ENCODE measurements at places on chromosomes 3 and 15. TPM values are rescaled to one million over a fixed set of nuclear protein-coding genes. Genes with fewer than 3 reads are reported as not detected.

DNA sequence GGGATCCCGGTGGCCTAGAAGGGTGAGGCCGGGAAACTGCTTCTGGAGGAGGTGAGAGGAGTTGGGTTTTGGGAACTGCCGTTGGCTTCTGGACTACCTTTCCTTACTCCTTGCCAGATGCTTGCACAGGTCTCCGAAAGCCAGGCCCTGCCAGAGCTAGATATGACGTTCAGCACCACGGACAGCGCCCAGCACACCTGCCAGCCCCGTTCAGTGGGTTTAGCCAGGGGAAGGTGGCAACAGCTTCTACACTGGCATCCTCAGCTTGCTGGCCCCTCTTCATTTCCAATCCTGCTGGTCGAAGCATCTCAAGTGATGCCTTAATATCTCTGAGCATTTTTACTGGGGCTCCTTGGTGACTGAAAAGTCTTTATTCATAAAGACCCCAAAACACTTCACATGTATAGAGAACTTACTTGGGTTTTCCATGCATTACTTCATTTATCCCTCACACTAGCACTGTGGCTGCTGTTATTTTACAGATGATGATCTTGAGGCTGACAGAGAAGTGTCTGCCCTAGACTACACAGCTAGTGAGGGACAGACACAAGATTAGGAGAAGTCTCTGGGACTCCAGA, 21.9 kb downstream of the HCN4 start:
- H3K27ac ChIP-seq = no peak overlapping the region
- H3K4me1 ChIP-seq = no peaks in the 10 kb centered on the region
- H3K4me3 ChIP-seq = no peak overlapping the region

DNA sequence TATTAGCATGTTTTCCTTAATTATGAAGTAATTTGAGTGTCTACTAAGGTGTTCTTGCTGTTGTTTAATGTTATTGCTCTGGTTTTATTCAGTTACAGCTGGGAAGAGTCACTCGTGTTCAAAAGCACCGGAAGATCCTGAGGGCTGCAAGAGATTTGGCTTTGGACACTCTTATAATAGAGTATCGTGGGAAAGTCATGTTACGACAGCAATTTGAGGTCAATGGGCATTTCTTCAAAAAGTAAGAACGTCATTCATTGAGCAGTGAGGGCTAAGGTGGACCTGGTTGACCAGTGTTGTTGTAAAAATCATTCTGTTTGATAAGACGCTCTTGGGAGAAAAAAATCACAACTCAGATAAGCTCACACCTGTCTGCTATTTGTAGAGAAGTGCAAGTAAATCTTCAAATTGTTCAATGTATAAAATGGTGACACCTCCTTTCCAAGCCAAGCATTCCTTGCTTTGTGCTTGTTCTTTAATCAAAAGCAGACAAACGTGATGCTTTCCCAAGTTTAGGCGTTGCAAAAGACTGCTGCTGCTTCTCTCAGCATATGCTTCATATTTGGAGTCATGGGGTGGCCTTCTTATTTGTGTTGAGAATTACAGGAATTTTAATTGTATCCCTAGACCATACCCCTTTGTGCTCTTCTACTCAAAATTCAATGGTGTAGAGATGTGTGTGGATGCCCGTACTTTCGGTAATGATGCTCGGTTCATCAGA, 44.2 kb downstream of the SETD5 start:
- H3K36me3 ChIP-seq = peaks cover 92% of the 10 kb centered on the region
- H3K27ac ChIP-seq = no peak overlapping the region
- DNase-seq = no peak
- no peak overlapping the region for H3K4me3 ChIP-seq

GRCh38 chr15:85276921-85277320, 103.5 kb upstream of the AKAP13 start:
- no peaks in the 10 kb centered on the region for H3K27me3 ChIP-seq
- H3K27ac ChIP-seq = no peak overlapping the region
- no peak for DNase-seq
- no peaks in the 10 kb centered on the region for H3K36me3 ChIP-seq
- no peaks in the 10 kb centered on the region for H3K4me1 ChIP-seq

DNA sequence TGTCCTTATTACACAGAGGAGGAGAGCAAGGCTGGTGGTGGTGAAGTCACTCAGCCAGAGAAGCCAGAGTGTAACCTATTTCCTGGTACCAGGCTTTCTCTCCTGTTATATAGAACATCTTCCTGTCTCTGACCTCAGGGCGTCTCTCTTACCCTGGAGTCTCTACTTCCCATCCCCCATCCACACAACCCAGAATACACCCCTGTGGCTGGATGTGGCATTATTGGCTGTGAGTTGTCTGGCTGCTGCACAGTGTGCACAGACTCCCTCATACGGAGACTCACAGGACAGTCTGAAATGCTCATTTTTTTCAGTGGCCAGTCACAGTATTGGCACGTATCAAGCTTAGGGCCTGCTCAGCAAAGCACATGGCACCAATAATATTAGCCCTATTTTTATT, 8.6 kb downstream of the PODXL2 start:
- peaks cover 9% of the 10 kb centered on the region for H3K27me3 ChIP-seq
- H3K4me3 ChIP-seq = no peak overlapping the region
- H3K4me1 ChIP-seq = no peaks in the 10 kb centered on the region
- no peak overlapping the region for H3K27ac ChIP-seq
- peak; percentile 82 for DNase-seq

DNA sequence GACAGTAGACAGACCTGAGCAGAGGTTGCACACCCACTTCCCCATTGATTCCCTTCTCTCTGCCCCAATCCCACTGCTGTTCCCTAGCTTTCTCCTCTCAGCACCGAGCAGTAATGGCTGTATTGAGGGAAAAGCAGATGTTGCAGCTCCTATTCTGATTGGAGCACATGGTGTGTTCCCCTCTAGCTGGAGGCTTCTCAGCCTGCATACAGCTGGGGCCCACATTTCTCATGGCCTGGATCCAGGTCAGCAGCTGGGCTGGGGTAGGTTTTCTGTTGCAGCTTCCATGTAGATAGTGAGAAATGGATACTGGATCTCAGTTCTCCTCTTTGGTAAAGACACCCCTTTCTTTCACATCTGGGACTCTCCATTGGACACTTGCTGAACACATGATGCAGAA, 50.1 kb downstream of the RYR3 start:
- no peaks in the 10 kb centered on the region for H3K4me1 ChIP-seq
- no peak for DNase-seq
- H3K27me3 ChIP-seq = peaks cover 4% of the 10 kb centered on the region
- H3K4me3 ChIP-seq = no peak overlapping the region

ATP10A gene
- total RNA-seq = 16.1 TPM

DNA sequence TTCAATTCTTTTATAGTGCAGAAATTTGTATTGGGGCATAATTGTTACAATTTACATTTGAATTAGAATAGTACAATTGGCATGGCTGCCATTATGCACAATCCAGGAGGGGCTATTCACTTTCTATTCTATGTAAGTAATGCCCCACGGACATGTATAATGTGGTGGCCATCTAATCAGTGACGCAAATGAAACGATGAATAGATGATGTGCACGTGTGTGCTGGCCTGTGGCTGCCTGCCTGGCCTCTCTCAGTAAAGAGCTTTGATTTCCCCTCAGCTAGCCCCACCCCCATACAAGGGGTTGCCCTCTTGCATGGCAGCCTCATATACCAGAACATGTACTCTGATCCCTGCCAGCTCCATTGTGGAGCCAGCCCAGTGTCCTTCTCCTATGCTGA, 86.5 kb downstream of the BOC start:
- H3K27me3 ChIP-seq = no peaks in the 10 kb centered on the region
- H3K36me3 ChIP-seq = no peaks in the 10 kb centered on the region
- no peak for DNase-seq
- no peak overlapping the region for H3K27ac ChIP-seq

- no peaks in the 10 kb centered on the region for H3K27me3 ChIP-seq
- H3K4me1 ChIP-seq = peaks cover 32% of the 10 kb centered on the region
- H3K36me3 ChIP-seq = peaks cover 2% of the 10 kb centered on the region
- peak overlapping the region; percentile 71 for H3K4me3 ChIP-seq
- DNase-seq = no peak
Measured at GRCh38 chr15:62046078-62046743, 14.0 kb downstream of the VPS13C start.

CHRNA5 gene
- total RNA-seq = 0.94 TPM

DNA sequence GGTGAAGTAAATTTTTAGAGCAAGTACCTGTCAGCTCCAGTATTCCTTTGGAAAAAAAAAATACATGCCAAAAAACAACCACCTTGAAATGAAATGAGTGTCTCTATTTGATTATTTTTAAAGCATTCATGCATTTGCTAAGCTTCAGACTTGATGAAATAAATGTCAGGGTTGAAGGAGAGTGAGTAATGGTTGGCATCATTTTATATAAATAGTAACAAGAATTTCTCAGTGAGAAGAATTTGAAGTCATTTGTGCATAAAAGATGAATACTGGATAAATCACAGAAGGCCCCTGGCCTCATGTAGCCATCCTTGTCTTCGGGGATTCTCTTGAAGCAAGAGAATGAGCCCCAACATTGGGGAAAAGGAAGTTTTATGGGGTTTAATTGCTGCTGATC, 318.4 kb downstream of the LPP start:
- no peaks in the 10 kb centered on the region for H3K36me3 ChIP-seq
- no peaks in the 10 kb centered on the region for H3K4me1 ChIP-seq
- no peak overlapping the region for H3K27ac ChIP-seq
- DNase-seq = no peak
- no peaks in the 10 kb centered on the region for H3K27me3 ChIP-seq
- no peak overlapping the region for H3K4me3 ChIP-seq

DNA sequence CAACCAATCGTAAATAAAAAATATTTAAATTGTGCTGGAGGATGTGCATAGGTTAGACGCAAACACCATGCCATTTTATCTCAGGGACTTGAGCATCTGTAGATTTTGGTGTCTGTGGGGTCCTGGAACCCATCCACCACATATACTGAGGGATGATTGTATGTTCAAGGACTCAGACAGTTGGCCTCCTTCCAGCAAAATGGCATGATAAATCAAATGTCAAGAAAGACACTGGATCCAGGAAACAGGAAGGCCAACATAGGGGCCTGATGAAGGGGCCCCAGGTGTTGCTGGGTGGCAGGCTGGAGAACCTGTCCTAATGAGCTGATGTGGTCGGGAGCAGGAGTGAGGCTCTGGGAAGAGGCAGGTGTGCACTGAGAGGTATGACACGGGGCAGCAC, 289.5 kb downstream of the GABRG3 start:
- H3K27me3 ChIP-seq = no peaks in the 10 kb centered on the region
- H3K4me1 ChIP-seq = no peaks in the 10 kb centered on the region
- no peak for DNase-seq
- H3K4me3 ChIP-seq = no peak overlapping the region
- H3K27ac ChIP-seq = no peak overlapping the region

GRCh38 chr15:76431971-76432370, 95.4 kb downstream of the ISL2 start:
- peaks cover 12% of the 10 kb centered on the region for H3K36me3 ChIP-seq
- DNase-seq = no peak
- no peaks in the 10 kb centered on the region for H3K27me3 ChIP-seq

DNA sequence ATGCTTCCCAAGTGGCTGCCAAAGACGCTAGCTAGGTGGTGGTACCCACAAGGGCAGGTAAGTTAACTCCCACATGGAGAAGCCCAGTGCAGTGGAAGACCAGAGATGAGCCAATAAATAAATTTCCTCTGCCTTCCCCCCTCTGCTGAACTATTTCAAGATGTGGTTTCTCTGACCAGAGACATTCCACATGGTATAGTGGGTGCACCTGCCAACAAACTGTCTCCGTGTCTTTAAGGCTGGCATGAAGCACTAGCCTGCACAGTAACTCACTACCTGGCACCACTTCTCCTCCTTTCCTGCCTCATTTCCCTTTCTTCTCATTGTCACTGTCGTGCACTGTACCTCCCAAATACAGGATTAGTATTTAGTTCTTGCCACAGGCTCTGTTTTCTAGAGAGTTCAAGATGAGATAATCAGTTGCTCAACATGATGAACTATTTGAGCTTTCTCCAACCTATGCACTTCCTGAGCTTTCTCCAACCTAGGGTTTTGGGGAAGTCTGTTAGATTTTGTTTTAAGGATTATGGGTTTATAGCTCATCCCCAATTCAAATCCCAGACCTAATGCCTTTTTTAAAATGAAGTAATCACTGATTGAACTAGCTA, 8.4 kb upstream of the CRTAP start:
- H3K4me3 ChIP-seq = no peak overlapping the region
- H3K4me1 ChIP-seq = no peaks in the 10 kb centered on the region
- H3K27ac ChIP-seq = no peak overlapping the region
- no peaks in the 10 kb centered on the region for H3K27me3 ChIP-seq

DNA sequence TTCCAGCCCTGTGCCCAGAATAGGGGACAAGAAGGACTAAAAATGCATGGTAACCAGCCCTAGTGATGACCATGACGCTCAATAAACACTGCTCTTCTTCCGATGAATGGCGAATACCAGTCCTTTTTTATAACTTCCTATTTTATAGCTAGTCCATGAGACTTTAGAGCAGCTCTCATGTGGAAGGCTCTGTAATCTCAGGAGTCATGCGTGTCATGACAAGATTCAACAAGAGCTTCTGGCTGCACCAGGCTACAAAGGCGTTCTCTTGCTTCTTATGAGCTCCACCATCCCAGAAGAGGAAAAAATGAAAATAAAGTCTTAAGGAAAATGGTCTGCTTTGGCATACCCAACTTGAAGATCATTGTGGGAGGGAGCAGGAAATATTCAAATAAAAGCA, 141.0 kb downstream of the TMCO5A start:
- H3K4me1 ChIP-seq = peaks cover 18% of the 10 kb centered on the region
- H3K36me3 ChIP-seq = no peaks in the 10 kb centered on the region
- DNase-seq = no peak
- H3K27ac ChIP-seq = no peak overlapping the region
- peaks cover 5% of the 10 kb centered on the region for H3K27me3 ChIP-seq

CMTM7 gene
- 77.3 TPM for total RNA-seq

DNA sequence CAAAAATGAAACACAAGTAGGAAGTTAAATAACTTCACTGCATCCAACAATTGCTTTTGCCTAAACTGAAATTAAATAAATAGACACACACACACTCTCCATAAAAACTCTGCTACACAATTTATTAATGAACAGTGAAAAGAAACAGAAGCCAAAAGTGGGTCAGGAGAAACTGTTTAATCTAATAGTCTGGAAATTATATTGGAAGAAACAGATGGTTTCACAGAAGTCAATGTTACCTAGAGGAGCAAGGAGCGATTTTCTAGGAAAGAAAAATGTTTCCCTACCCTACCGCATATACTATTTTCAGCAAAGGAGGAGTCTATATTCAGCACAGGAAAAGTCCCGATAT, 32.0 kb downstream of the RFTN1 start:
- no peaks in the 10 kb centered on the region for H3K27me3 ChIP-seq
- H3K27ac ChIP-seq = peak overlapping the region; percentile 82
- H3K4me1 ChIP-seq = peaks cover 63% of the 10 kb centered on the region
- DNase-seq = no peak
- H3K4me3 ChIP-seq = peak overlapping the region; percentile 78

IL16 gene
- total RNA-seq = 141 TPM

CTDSPL gene
- 1.7 TPM for total RNA-seq

GRCh38 chr3:152256851-152257562, 11.7 kb upstream of the MBNL1 start:
- peak overlapping the region; percentile 86 for H3K27ac ChIP-seq
- H3K4me3 ChIP-seq = peak overlapping the region; percentile 79
- no peaks in the 10 kb centered on the region for H3K27me3 ChIP-seq
- no peak for DNase-seq
- H3K36me3 ChIP-seq = peaks cover 4% of the 10 kb centered on the region
- peaks cover 88% of the 10 kb centered on the region for H3K4me1 ChIP-seq

GRCh38 chr3:69379661-69380060, 6.2 kb downstream of the FRMD4B start:
- H3K27ac ChIP-seq = no peak overlapping the region
- no peak for DNase-seq
- H3K4me3 ChIP-seq = no peak overlapping the region

SLC28A1 gene
- total RNA-seq = not detected

THSD4 gene
- not detected for total RNA-seq

FOXL2 gene
- total RNA-seq = not detected

GPR62 gene
- not detected for total RNA-seq

- H3K27me3 ChIP-seq = no peaks in the 10 kb centered on the region
- no peak overlapping the region for H3K4me3 ChIP-seq
- DNase-seq = no peak
- H3K27ac ChIP-seq = no peak overlapping the region
Measured at GRCh38 chr3:81728766-81729544, 32.5 kb downstream of the GBE1 start.
